CD4-positive, alpha-beta T cell treated with Interleukin-4 for 1 hour (primary cell): ENCODE measurements at places on chromosomes 12 and 14.

- DNase-seq: no peak
These were observed 26.7 kb upstream of the SFSWAP start for GRCh38 chr12:131684015-131684725.

GRCh38 chr12:11827091-11828061, 177.9 kb downstream of the ETV6 start:
- peak; percentile 66 for DNase-seq

DNA sequence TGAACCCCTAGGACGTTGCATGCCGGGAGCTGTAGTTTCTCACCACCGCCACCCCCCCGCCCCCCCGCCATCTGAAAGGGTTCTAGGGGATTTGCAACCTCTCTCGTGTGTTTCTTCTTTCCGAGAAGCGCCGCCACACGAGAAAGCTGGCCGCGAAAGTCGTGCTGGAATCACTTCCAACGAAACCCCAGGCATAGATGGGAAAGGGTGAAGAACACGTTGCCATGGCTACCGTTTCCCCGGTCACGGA, 501 bp upstream of the HSP90B1 start:
- DNase-seq: no peak

DNA sequence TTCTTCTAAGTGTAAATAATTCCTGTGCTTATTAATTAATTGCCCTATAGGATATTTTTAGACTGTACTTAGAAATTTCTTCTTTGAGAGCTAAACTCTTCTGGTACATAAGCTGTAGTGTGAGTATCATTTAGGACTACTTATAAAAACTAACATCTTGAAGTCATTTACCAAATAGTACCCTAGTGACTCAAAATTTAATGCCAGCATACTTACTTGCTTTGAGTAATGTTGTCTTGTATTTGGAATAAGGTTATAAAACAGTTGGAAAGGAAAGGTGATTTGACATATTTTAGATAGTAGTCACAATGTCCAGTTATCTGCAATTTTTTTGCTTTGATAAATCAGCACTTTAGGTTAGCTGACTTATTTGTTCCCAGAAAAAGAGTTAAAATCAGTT, 39.1 kb downstream of the SPATA7 start:
- DNase-seq: no peak

DNA sequence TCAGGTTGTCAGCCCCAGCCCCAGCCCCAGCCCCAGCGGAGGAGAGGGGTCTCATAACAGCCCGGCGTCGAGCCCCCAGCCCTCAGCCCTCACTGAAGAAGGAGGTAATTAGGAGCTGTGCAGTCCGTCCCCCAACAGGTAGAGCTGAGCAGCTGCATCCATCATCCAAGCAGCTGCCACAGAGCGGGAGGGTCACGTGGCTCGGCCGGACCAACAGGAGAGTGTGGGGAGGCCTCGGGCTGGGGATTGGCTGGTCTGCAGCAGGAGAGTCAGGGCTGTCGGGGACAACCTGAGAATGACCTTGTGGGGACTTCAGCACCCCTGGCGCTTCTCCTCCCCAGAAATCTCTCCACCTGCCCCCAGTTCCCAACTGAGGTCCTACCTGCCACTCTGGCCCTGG, 29.6 kb downstream of the SMUG1 start:
- DNase-seq: no peak
